ENCODE measurements at places on chromosomes 12 and 14.

- DNase-seq = peak; percentile 84
Observed at GRCh38 chr14:26598672-26599131, 869 bp upstream of the NOVA1 start.

GRCh38 chr12:94222351-94223084 is 74.1 kb downstream of the PLXNC1 start:
- peak; percentile 69 for DNase-seq

- no peak for DNase-seq
Observed at GRCh38 chr12:966724-967123, 17.2 kb upstream of the RAD52 start.

DNA sequence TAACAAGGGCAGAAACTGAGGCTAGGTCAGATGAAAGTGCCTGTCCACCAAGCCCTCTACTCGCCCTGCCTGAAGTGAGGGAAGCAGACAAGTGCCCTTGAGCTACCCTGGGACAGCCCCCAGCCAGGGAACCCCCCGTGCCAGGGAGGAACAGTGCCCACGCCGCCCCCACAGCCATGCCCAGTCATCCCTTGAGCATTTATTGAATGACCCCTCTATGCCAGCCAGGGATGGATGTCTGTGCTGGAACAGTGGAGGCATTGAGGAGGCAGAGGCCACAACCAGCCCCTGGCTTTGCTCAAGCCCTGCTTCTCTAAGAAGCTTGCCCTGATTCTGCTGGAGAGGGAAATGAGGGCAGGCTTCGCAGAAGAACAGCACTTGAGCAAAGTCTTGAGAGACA is 3.7 kb upstream of the AQP6 start:
- no peak for DNase-seq

DNA sequence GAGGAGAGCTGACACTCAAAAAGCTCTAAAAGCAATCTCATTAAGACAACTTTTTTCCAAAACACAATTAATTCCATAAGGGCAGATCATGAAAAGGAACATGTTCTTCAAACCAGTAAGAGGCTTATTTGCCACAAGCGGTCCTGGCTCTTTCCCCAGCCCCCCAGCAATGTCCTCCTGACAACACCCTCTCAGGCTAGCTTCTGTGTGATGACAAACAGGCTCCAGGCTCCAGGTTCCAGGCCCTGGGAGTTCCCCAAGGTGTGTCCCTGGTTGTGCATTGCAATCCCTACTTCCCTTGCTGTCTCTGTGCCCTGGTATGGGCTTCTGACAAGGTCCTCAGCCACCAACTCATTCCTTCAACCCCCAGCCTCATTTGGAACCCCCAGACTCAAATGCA is 8.9 kb downstream of the HVCN1 start:
- no peak for DNase-seq

DNA sequence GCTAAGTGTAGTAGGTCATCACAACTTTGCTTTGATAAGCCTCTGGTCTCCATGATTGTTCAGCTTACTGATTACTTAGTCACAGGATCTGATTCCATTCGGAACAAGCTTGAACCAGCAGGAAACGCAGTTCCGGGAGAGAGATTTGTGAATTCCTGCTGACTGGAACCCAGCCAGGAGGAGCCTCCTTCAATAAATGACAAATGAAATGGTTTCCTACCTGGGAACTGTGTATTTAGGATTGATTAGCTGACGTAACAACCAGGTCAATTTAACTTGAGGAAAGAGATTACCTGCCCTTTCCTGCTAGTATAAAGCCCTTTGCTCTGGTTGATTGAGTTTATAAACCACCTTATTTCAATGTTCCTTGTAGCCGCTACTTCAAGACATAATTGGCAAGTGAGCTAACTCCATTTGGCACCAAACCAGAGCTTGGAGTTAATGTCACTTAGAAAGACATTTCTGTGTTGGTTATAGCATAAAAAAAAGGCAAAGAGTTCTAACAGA is 35.1 kb upstream of the KCNH3 start:
- no peak for DNase-seq

Data from brain (organoid and tissue), 16 donors.